ENCODE measurements at places on chromosomes 7 and 10. TPM values are rescaled to one million over a fixed set of nuclear protein-coding genes. Genes with fewer than 3 reads are reported as not detected.

DNA sequence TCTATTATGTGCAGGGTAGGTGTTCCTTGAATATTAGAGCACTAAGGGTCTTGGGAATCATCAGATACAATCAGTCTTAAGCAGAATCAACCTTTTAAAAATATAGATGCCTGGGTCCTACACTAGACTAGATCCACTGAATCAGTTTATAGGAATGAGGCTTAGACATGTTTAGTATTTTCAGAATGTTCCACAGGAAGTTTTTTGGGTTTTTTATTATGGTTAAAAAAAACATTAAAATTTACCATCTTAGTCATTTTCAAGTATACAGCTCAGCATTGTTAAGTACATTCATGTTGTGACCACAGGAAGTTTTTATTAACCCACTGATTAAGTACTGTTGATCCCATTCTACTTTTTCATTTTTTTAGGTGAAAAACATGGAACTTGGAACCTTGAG, 135.7 kb downstream of the LCOR start:
- no peak for DNase-seq

Gene TRIM50
- 0.24 TPM for polyA plus RNA-seq

Gene UCN3
- 0.34 TPM for polyA plus RNA-seq

GRCh38 chr10:92667078-92667477, 22.7 kb upstream of the HHEX start:
- no peak for DNase-seq

DNA sequence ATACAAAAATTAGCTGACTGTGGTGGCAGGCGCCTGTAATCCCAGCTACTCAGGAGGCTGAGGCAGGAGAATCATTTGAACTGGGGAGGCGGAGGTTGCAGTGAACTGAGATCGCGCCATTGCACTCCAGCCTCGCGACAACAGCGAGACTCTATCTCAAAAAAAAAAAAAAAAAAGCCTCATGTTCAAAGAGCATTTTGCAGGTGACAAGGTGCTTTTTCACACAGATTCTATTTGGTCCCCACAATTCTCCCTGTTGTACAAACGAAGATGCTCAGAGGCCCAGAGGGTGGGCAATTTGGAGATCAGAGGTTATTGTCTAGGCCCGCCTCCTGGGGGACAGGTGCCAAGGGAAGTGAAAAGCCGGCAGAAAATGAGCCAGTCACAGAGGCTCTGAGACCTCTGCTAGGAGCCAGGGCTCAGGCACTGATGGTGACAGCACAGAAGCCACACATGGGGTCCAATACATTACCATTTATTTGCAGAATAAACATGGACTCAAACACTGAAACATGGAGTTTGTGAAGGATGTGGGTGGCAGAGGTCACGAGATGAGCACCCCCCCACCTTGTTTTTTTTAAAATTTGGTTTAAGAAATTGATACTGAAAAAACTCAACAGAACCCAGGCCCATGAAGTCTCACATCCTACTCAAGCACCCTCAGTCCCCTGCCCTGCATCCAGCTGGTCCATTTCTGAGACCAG, 882 bp upstream of the GAL3ST4 start:
- no peak for DNase-seq

DNA sequence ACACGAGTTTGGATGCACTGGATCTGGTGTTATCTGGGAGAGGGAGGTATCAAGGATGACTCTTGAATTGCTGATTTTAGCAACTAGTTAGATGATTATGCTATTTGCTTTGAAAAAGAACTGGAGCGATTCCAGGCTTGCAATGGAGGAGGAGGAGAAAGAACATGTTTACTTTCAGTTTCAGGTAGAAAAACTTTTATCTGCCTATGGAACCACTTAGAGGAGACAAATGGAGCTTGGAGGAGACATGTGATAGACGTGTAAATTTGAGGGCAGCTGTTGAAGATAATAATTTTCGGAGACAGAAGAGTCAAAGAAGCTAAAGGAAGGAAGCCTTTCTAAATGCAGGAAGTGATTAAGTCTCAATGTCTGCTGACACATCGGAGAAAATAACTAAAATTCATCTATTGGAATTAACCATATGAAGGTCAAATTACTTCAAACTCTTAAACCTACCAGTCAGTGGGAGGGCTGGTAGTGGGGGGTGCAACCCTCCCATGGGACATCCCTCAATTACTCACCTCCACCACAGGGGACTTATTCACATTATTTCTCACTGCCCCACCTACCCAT, 56.4 kb upstream of the GNAI1 start:
- no peak for DNase-seq

Gene MACC1
- 13.6 TPM for polyA plus RNA-seq
